ENCODE measurements at places on chromosomes 12 and 14.

DNA sequence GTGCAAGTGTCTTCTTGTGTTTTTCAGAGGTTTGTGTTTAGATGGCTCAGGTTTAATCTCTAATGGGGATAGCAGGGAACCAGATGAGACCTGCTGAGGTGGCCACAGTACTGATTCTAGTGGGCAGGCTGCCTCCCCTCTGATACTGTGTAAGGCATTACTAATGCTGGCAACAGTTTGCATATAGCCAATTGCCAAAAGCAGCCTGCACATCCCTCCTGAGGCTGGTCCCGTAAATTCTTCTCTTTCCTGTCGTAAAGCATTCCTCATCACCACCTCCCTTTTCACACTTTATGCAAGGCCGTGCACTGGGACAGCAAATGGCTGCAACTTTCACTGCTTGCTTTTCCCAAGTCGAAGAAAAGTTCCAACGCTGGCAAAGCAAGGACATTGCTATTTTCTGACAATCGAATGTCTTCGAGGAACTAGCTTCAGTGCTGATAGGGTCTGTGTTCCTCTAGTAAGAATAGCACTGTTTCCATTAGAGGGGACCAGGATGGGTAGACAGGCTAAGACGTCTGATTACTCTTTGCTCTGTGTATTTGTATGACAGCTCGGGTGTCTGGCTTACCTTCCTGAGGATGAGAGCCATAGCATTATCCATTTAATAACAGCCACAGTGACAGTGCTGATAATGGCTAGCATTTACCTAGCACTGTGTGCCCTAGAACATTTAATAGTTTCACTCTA is 178.2 kb upstream of the HIF1A start:
- no peak for DNase-seq

- DNase-seq, result no peak
These were observed 99.2 kb upstream of the ZDHHC17 start for GRCh38 chr12:76664731-76665130.

- DNase-seq, result no peak
These were observed 71.3 kb upstream of the PSMA6 start for GRCh38 chr14:35220920-35221319.

GRCh38 chr14:32471181-32471580 is 142.1 kb downstream of the AKAP6 start:
- DNase-seq, result no peak

DNA sequence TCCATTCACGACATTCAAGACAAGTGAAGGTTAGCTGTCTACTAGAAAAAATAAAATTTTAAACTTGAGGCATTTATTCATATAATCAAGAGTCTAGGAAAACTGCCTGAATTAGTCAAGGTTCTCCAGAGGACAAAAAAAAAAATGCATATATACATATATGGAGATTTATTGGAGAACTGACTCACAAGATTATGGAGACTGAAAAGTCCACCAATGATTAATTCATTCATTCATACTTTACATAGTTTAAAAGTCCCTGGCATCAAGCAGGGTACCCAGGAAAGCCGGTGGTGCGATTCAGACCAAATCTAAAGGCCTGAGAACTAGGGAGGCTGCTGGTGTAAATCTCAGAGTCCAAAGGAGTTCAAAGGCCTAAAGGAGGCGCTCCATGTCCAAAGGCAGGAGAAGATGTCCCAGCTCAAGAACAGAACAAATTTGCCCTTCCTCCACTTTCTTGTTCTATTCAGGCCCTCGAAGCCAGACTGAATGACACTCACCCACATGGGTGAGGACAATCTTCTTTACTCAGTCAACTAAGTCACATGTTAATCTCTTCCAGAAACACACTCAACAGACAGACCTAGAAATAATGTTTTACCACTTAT is 64.3 kb downstream of the ANKS1B start:
- no peak for DNase-seq
